Motor neuron (in vitro differentiated cells): ENCODE measurements at places on chromosomes 16 and 17. TPM values are rescaled to one million over a fixed set of nuclear protein-coding genes. Genes with fewer than 3 reads are reported as not detected.
A peak's percentile ranks its signal among the peaks of the same experiment; 100 is the strongest.

The MYH8 gene
- total RNA-seq: under 0.01 and 0.06 TPM in 2 replicates

- no peak for ATAC-seq
These were observed 16.9 kb downstream of the SRCAP start for GRCh38 chr16:30715750-30716445.

The KRTAP4-9 gene
- total RNA-seq: not detected in 2 replicates

DNA sequence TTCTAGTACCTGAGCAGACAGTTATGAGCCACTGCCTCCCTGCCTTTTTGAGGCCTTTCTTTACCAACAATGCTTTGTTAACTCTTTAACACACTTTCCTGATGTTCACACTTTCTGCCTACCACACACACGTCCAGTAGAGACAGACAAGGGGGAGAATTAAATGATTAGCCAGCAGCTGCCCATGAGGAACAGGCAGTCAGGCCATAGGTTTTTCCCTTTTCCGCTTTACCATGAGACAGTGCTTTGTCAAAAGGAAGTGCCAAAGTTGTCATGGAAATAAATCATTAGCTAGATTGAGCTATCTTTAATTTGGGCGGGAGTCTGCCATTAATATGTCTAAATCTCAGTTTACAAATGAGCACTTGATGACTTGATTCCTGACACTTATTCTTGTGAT, 102.1 kb downstream of the PITPNC1 start:
- ATAC-seq: no peak

The CCL22 gene
- total RNA-seq: 0.13 and 1.1 TPM in 2 replicates

DNA sequence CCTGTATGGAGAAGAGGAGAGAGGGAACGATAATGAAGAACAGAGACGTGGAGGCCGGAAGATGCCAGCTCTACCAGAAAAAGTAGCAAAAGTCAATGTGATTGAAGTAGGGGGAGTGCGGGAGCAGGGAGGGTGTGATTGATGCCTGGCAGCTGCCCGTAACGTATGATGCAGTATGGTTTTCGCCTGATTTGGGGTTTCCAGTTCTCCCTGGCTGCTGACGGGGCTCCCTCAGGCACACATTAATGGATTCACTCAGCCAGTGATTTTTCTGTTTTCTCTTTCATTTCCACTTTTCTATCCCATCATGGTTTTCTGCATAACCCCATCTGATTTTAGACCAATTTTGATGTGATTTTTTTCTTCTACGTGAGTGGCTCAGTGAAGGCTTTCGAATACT, 62.1 kb downstream of the PRKCA start:
- no peak for ATAC-seq

- ATAC-seq: no peak
These were observed 72.8 kb downstream of the AMFR start for GRCh38 chr16:56352351-56353053.

DNA sequence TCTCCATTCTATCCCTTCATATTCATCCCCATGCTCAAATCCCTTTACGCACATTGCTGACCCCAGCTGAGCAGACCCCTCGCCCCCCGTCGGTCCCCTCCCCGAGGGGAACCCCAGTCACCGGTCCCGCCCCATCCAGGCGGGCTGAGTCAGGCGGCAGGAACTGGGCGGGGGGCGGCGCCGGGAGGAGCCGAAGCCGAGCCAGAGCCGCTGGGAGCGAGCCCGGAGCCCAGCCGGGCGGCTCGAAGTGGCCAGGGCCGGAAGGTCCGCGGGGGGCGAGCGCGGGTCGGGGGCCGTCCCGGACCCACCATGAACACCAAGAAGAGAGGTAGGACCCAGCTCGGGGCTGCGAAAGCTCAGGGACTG, 8.6 kb downstream of the RIPOR1 start:
- ATAC-seq: peak; percentile 56
